ENCODE measurements at places on chromosomes 4 and X.

- ATAC-seq, result no peak
These were observed 191.0 kb downstream of the DLG3 start for GRCh38 chrX:70635669-70636068.

DNA sequence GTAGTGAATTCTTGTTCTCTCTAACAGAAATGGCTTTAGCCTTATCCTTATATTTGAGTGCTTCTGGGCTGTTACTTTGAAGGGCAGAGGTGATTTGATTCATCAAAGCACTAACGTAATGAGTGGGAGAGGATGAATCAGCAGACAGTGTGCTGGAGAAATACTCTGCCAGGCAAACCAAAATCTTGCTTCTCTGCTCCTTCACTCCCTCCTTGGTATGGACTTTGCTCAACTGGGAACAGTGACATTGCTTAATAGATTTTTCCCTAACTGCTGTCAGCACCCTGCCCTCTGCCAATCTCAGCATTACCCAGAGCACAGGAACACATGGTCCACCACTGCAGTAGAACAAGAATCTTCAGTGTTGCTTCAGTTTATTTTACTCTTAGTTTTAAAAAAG lies 56.0 kb downstream of the PDLIM5 start:
- peak; percentile 88 for ATAC-seq

DNA sequence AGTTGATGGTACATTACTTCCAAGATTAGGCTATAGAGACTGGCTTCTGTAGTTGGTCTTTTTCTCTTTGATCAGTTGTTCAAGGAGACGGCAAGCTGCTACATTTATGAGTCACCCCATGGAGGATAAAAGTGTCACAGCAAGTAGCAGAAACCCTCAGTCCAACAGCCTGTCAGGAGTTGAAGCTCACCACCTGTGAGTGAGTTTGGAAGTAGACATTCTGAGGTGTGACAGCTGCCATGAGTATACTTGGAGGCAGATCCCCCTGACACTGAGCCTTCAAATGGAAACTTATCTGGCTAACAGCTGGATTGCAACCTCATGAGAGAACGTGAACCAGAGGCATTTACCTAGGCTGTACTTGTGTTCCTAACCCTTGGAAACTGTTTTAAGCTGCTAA lies 68.0 kb downstream of the CCNG2 start:
- no peak for ATAC-seq

DNA sequence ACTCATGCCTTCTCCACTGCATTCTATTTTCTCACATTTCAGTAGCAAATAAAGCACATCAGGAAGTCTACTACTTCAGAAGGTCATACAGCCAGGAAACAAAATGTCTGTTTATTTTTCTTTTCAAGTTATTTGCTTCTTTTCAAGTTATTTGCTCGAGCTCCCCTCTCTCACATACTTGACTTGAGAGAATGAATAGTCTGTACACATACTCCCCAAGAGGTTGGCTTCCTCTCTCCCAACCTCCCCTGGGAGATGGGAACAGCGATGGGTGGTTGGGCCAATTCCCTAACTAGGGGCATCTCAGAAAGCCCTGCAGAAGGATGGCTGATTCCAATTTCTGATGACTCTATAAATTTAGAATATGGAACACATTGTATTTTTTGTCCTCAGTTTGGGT lies 64.7 kb upstream of the PTPN13 start:
- ATAC-seq, result no peak

DNA sequence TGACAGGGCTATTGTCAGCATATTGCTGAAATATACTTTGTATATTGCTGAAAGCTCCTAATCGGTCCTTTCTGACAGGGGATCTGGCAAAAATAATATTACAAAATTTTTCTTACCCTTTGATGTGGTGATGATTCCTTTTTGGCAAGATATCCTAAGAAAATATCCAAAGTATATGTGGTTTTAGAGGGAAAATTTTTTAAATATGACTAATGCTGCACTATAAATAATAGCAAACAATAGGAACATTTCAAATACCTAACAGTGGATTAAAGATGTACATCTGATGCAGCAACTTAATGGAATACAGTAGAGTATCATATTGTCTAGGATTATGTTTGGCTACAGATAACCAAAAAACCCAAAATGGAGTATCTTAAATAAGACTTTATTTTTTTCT lies 49.6 kb downstream of the RRAGB start:
- ATAC-seq, result peak; percentile 40

- ATAC-seq, result no peak
These were observed 36.7 kb downstream of the KLF8 start for GRCh38 chrX:56268888-56269287.

GRCh38 chr4:186168750-186169149 lies 22.6 kb upstream of the CYP4V2 start:
- ATAC-seq, result no peak

- no peak for ATAC-seq
These were observed 196.4 kb downstream of the STIM2 start for GRCh38 chr4:27057053-27057452.

GRCh38 chr4:7430368-7430964 lies 4.3 kb downstream of the PSAPL1 start:
- ATAC-seq, result no peak

GRCh38 chrX:12985331-12985730 lies 10.4 kb downstream of the TMSB4X start:
- ATAC-seq, result no peak

GRCh38 chr4:5374592-5374991 lies 323.3 kb downstream of the STK32B start:
- no peak for ATAC-seq

DNA sequence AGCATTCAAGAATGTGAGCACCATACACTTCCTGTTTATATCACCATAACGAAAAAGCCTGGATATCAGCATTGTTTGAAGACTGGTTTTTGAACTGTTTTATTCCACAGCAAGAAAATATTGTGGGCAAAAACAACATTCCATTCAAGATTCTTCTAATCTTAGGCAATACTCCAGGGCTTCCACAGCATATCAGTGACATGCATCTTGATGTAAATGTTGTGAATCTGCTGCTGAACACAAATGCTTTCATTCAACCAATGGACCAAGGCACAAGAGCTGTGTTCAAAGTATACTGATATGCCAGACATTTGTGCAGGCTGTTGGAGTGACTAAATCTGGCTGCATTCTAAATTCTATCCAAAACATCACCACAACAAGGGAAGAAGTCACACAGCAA lies 260.1 kb upstream of the ETNPPL start:
- ATAC-seq, result no peak

DNA sequence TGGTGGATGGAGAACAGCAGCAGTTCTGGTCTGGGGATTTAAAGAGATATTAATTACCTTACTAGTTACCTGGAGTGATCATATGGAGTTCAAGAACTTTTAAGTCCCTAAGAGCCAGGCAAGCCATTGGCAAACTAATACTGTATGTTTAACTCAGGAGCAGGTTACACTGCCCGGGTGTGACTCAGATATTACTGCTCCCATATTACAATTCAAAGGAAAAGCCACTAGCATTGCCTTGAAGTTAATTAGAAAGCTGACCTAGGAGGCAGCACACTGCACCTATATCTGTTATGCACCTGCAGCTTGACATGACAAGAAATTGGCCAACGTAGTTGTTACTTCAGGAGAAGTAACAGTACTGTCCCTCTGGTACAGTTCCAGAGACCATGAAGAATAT lies 47.2 kb downstream of the GRK4 start:
- ATAC-seq, result peak; percentile 49

- no peak for ATAC-seq
These were observed 318.4 kb downstream of the PPP3CA start for GRCh38 chr4:101028886-101029285.

DNA sequence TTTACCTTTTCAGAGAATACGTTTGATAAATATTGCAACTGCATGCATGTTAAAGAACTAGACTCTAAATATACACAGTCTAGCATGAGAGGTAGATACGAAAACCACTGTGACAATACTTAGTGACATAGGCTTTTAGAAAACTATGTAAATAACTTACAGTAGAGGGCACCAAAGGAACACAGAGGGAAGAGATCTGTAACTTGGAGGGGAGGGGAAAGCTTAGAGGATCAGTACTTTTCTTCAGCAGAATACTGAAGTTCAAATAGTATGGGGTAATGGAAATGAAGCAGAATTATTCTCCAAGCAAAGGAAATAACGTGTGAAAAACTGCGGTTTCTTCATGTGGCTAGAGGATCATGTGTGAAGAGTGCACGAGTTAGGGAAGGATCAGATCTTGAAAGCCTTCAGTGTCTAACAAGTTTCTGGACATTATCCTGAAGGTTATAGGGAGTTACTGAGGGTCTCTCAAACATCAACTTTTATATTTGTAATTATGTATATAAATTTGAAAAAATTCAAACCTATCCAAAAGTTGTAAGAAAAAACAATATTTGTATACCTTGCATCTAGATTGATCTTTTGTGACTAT lies 264.3 kb downstream of the NPFFR2 start:
- peak; percentile 98 for ATAC-seq

GRCh38 chr4:119271361-119272085 lies 50.4 kb downstream of the FABP2 start:
- no peak for ATAC-seq
